ENCODE measurements at places on chromosomes 5 and 9. TPM values are rescaled to one million over a fixed set of nuclear protein-coding genes. Genes with fewer than 3 reads are reported as not detected.

The TGFBI gene
- 27.9 TPM for total RNA-seq

The FRMPD1 gene
- total RNA-seq: 0.08 TPM

The KCNT1 gene
- total RNA-seq: not detected

The ADAMTS19 gene
- total RNA-seq: 6.9 TPM

The ORM2 gene
- not detected for total RNA-seq

The ACOT12 gene
- not detected for total RNA-seq

The MORN5 gene
- total RNA-seq: 0.64 TPM

The GLE1 gene
- 17.5 TPM for total RNA-seq

The BHMT gene
- total RNA-seq: not detected

The PSAT1 gene
- 15.2 TPM for total RNA-seq

The NAIP gene
- total RNA-seq: 7.0 TPM

The NRARP gene
- total RNA-seq: 170 TPM

GRCh38 chr5:134436523-134437339 is 25.1 kb upstream of the CDKN2AIPNL start:
- H3K4me1 ChIP-seq: no peaks in the 10 kb centered on the region
- DNase-seq: peak; percentile 10
- H3K27ac ChIP-seq: peak overlapping the region; percentile 74

DNA sequence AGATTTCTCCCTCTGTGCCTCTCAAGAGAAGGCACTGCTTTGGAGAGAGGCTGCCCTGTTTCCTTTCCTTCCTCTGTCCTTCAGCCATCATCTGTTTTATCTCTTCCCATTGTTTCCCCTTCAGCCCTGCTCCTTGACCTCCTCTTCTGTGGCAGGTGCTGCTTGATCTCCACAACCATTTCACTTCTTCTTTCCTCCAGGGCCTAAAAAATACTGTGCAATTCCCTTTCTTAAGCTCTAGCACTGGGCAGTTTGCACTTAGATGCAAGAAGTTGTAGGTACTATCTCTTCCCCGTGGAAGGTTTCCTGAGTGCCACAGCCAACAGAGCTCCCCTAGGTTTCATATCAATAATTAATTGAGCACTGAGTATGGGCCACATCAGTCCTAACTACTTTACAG is 8.8 kb upstream of the ADRB2 start:
- H3K36me3 ChIP-seq: no peaks in the 10 kb centered on the region
- H3K4me3 ChIP-seq: no peak overlapping the region
- peaks cover 22% of the 10 kb centered on the region for H3K4me1 ChIP-seq
- peaks cover 2% of the 10 kb centered on the region for H3K27me3 ChIP-seq
- no peak overlapping the region for H3K27ac ChIP-seq

DNA sequence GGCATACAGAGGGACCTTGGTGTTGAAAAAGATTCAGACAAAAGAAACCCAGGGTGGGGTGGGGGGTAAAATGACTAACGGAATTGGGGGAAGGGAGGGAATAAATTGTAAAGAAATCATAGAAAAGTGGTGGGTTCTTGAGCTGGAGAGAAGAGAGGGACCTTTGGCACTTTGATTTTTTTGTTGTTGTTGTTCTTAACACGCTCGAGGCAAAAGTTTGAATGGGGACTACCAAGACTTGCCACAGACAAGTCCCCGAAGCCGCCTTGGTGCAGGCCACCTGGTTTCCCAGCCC is 616 bp downstream of the VCAN start:
- peaks cover 10% of the 10 kb centered on the region for H3K27me3 ChIP-seq
- no peaks in the 10 kb centered on the region for H3K36me3 ChIP-seq
- H3K4me3 ChIP-seq: peak overlapping the region; percentile 99

GRCh38 chr5:158796812-158797497 is 302.8 kb downstream of the EBF1 start:
- no peak overlapping the region for H3K4me3 ChIP-seq
- no peak for DNase-seq
- H3K27me3 ChIP-seq: peaks cover 2% of the 10 kb centered on the region
- H3K27ac ChIP-seq: no peak overlapping the region
- peaks cover 8% of the 10 kb centered on the region for H3K4me1 ChIP-seq
- H3K36me3 ChIP-seq: no peaks in the 10 kb centered on the region

DNA sequence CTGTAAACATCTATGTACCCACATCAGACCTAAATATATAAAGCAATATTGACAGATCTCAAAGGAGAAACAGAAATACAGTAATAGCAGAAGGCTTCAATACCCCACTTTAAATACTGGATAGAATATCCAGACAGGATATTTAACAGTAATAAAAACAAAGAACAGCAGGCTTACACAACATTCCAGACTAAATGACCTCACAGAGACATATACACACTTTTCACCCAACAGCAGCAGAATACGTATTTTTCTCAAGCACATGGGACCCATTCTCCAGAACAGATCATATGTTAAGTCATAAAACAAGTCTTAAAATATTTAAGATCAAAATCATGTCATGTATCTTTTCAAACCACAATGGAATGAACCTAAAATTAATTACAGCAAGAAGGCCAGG is 76.8 kb downstream of the CAMSAP1 start:
- DNase-seq: no peak
- H3K4me1 ChIP-seq: no peaks in the 10 kb centered on the region
- H3K4me3 ChIP-seq: no peak overlapping the region
- no peak overlapping the region for H3K27ac ChIP-seq
- H3K36me3 ChIP-seq: peaks cover 6% of the 10 kb centered on the region

GRCh38 chr9:121284733-121285451 is 16.9 kb downstream of the GSN start:
- peaks cover 19% of the 10 kb centered on the region for H3K36me3 ChIP-seq
- H3K27ac ChIP-seq: no peak overlapping the region

DNA sequence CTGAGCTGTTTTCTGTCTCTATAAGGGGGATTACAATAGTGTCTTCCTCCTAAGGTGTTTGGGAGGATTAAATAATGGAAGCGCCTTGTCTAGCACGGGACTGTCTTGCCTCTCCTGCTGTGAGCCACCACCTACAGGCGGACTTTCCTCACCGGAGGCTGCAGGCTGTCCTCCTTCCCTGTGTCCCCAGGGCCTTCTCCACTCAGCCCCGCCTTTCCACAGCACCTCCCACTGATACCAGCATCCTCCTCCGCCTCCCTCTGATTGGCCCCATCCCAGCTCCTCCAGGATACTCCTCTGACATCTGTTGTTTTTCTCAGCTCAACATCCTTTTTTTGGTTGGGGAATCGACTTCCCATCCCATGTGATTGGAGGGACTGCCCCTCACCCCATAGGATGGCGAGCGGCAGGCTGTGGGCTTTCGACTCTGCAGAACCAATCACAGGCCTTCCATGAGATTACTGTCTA is 851 bp upstream of the ZDHHC12 start:
- H3K4me1 ChIP-seq: peaks cover 27% of the 10 kb centered on the region
- DNase-seq: peak; percentile 50
- H3K27me3 ChIP-seq: peaks cover 12% of the 10 kb centered on the region
- peaks cover 13% of the 10 kb centered on the region for H3K36me3 ChIP-seq

- no peak overlapping the region for H3K4me3 ChIP-seq
- peaks cover 9% of the 10 kb centered on the region for H3K27me3 ChIP-seq
- H3K4me1 ChIP-seq: peaks cover 16% of the 10 kb centered on the region
- H3K36me3 ChIP-seq: no peaks in the 10 kb centered on the region
- no peak for DNase-seq
- H3K27ac ChIP-seq: no peak overlapping the region
Measured at GRCh38 chr9:126222835-126223431, 103.7 kb upstream of the MVB12B start.

DNA sequence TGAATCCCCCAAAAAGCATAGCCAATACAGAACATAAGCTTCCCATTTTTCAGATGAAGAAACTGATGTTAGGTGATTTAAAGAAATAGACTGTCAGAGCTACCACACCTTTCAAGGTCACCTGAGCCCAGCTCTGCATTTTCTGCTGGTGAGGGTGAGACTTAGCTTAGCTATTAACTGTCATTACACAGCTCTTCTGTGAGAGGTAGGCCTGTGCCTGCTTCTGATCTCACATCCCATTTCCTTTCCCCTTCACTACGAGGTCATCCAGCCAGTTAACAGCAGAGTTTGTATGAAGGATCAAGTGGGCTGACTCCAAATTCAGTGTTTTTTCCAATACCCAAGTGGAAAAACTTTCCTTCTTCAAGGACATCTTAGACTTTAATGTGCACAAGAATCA is 528.6 kb upstream of the CLINT1 start:
- no peak overlapping the region for H3K27ac ChIP-seq
- no peak overlapping the region for H3K4me3 ChIP-seq
- H3K36me3 ChIP-seq: no peaks in the 10 kb centered on the region
- peaks cover 2% of the 10 kb centered on the region for H3K27me3 ChIP-seq

DNA sequence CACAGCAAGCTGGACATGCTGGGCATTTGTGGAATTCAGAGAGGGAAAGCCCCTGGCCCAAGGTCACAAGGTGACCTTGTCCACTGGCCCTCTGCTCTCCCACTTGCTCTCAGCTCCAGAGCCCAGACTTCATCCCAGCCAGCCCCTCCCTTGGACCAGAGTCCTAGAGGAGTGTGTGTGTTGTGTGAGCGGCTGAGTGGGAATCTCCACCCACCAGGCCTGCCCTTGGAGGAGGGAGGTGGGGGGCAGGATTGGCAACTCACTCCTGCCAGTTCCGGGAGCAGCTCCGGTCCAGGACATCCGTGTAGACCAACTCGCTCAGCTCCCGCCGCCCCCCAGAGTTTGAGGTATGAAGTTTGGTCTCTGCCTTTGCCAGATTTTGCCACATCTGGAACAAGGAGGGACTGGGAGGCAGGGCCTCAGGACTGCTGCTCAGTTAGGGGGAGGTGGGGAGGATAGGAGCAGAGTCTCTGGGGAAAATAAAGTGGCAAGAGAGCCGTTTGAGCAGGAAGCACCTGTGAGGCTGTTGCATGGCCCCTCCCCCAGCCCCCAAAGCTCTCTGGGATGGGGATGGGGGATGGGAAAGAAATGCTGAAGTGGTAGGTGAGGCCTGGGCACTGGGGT is 1.4 kb downstream of the MZB1 start:
- DNase-seq: peak; percentile 32
- peak overlapping the region; percentile 48 for H3K27ac ChIP-seq
- H3K4me3 ChIP-seq: no peak overlapping the region

GRCh38 chr5:68011801-68012200 is 203.8 kb upstream of the PIK3R1 start:
- H3K27me3 ChIP-seq: no peaks in the 10 kb centered on the region
- H3K36me3 ChIP-seq: no peaks in the 10 kb centered on the region
- DNase-seq: no peak
- no peak overlapping the region for H3K4me3 ChIP-seq

- no peak for DNase-seq
- H3K4me1 ChIP-seq: peaks cover 13% of the 10 kb centered on the region
- peaks cover 11% of the 10 kb centered on the region for H3K27me3 ChIP-seq
Measured at GRCh38 chr5:54227109-54227508, 83.3 kb downstream of the ARL15 start.

GRCh38 chr9:28547527-28547926 is 974.2 kb upstream of the C9orf72 start:
- DNase-seq: no peak
- H3K4me1 ChIP-seq: no peaks in the 10 kb centered on the region
- H3K27ac ChIP-seq: no peak overlapping the region
- H3K27me3 ChIP-seq: no peaks in the 10 kb centered on the region
- H3K4me3 ChIP-seq: no peak overlapping the region
- no peaks in the 10 kb centered on the region for H3K36me3 ChIP-seq

DNA sequence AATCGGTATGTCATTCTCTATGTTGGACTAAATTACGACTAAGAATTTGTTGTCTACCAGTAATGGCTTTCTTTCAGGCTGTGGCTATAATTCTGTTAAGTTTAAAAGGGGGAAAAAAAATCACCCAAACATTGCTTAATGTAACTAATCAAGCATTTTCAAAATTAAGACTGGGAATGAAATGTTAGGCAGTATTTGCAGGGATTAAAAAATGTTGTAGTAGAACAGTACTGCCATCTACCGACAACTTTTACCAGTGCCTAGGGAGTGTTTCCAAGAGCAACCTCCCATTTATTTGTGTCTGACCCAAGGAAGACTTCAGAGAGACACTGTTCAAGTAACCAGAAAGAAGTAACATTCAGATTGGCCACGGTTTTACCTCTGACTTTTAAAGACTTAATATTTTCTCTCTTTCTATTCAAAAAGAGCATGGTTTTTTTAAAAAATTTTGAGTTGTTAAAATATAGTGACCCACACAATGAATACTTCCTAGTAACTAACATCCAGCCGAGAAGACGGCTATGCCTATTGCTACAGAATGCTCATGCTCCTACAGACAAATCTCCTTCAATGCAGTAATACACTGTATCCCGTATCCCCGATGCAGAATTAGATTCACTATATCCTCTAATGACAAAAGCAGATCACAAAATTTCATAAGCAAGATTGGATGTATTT is 92.4 kb downstream of the ARL15 start:
- no peak overlapping the region for H3K27ac ChIP-seq
- no peak overlapping the region for H3K4me3 ChIP-seq
- DNase-seq: peak; percentile 57
- H3K36me3 ChIP-seq: no peaks in the 10 kb centered on the region
- H3K4me1 ChIP-seq: peaks cover 39% of the 10 kb centered on the region

- DNase-seq: no peak
- no peaks in the 10 kb centered on the region for H3K4me1 ChIP-seq
- peaks cover 4% of the 10 kb centered on the region for H3K27me3 ChIP-seq
- H3K36me3 ChIP-seq: no peaks in the 10 kb centered on the region
Measured at GRCh38 chr5:1744393-1745122, 55.1 kb downstream of the MRPL36 start.

DNA sequence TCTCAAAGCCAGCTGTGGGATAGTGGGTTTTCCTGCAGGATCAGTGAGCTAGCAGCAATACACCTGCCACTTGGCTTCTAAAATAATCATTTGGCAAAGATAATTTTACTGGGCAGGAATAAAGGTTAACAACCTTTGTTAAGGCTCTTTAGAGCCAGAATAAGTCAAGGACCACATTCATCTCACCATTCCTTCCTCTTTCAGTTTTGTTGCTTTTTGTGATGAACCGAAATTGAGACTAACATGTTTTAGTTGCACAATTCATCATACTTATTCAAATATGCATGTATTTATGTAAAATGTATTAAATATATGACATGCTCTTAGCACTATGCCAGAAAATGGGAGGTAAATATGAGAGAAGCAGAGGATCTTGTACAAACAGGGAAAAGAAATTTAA is 824.4 kb upstream of the TYRP1 start:
- DNase-seq: no peak
- H3K27ac ChIP-seq: no peak overlapping the region
- no peaks in the 10 kb centered on the region for H3K27me3 ChIP-seq

DNA sequence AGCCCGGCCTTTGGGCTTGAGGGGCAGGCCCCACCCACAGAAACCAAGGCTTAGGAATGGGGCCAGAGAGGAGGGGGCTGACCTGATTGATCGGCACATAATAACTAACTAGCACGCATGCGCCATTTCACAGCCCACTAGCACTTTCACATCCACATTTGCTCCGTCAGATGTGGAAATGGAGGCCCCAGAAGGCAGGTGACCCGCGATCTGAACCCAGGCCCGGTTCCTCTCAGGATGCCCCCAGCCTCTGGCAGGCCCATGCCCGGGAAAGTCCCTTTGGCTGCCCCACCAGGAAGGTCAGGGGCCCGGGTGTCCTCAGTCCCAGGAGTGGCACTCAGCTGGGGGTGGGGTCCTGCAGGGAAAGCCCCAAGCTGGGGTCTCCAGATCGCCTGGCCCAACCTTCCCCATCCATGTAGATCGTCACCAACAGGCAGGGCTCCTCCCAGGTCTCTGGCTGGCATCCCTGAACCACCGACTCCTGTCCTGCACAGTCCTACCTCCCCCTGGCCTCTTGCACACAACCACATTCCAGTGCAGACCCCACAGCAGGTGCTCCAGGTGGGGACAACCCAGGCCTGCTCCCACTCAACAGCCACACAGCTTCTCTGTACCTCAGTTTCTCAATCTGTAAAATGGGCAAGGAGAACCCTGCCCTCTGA is 46.7 kb downstream of the VAV2 start:
- H3K27ac ChIP-seq: no peak overlapping the region
- no peak overlapping the region for H3K4me3 ChIP-seq
- no peaks in the 10 kb centered on the region for H3K36me3 ChIP-seq
- H3K4me1 ChIP-seq: peaks cover 10% of the 10 kb centered on the region
- H3K27me3 ChIP-seq: peaks cover 5% of the 10 kb centered on the region

Measured in endothelial cell (in vitro differentiated cells).